ENCODE measurements at places on chromosomes 7 and 10.

- DNase-seq = no peak
Observed at GRCh38 chr7:108033776-108034497, 31.0 kb upstream of the LAMB1 start.

DNA sequence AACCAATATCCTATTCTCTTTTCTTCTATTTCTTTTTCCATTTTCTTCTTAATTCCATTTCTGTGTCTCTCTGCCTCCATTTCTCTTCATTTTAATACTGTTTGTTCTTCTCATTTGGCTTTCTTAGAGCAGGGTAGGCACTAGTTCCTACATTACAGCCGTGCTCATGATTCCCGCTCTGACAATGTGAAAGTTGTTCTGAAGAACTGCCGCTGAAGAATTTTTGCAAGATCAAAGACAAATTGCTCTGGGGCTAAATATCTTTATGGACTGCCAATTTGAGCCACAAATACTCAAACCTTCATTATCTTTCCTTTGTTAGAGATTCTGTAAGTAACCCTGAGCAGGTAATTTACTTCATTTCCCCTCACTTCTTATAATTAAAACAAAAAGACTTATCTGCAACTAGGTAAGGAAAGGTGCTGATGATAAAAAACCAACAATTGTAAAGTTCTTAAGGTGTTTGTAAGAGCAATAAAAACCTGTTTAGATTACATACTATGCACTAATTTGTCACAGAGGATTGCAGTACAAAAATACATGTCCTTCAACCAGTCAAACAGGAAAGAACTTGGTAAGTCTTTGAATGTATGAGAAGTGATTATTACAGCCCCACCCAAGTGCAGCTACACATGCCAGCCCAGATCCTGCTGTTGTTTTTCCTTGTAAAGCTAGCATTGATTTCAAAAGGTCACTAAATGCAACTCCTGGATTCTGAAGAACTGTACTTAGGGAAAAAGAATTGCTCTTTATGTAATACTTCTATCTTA lies 127.5 kb downstream of the COL28A1 start:
- DNase-seq = no peak

GRCh38 chr7:102934239-102934638 lies 21.4 kb downstream of the LRRC17 start:
- DNase-seq = no peak

GRCh38 chr7:116230191-116231005 lies 20.1 kb downstream of the TES start:
- DNase-seq = no peak

DNA sequence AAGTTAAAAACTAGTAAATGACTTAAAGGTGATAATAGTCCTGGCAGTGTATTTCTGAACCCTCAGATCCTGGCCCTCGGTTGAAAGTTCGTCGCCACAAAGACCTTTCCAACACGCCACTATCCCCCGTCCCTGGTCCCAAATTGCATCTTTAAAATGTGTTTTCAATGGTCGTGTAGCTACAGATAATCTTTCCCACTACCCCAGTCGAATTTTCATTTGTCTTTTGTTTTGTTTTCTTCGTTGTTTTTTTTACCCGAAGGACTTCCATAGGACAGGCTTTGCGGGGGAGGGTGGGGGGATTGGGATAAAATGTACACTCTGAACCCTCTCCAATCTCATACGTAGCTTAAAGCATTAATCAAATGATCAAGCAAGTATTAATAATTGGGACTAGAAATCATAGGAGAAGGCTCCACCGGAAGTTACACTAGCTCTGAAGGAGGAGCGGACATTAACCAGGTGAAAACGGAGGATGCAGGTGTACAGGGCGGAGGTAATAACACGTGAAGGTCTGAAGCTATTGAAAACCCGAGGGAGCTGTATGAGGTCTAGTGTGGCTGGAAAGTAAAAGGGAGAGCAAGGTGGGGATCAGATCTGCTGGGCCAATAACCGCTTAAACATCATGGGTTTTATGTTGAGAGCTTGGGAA lies 32.8 kb upstream of the PHF14 start:
- DNase-seq = peak; percentile 36

DNA sequence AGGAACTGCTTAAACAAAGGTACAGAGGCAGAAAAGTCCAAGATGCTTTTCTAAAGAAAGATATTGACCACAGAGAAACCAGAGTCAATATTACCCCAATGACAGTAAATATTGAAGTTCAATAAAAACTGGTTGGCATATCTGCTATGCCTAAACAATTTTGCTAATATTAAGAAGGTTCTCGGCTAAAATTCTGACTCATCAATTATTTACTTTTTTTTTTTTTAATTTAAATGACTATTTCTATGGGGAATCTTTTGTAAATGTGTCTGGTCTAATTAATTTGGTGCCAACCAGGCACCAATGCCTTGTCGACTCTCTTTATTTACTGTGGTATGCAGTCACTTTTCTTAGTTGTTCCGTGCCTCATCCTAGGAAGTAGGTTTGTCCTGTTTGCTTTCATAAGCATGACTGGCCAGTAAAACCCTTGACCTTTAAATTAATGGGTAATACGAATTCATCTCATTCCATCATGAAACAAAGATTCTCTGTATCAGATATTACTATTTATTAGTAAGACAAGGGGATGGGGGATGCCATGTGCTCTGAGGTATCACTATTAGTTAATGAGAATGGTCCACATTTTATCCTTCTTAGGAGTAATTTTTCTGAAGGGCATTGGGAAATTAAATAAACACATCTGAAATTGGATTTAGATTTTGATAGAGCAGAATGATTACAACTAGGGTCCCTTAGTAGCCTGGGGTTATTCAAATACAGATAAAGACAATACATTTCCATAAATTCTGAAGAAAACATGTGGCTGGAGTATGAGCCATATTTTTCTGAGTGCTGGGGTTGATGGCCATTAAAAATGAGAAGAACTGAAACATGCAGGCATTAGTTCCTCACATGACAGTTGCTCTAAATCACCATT lies 154.4 kb downstream of the VTI1A start:
- DNase-seq = no peak

DNA sequence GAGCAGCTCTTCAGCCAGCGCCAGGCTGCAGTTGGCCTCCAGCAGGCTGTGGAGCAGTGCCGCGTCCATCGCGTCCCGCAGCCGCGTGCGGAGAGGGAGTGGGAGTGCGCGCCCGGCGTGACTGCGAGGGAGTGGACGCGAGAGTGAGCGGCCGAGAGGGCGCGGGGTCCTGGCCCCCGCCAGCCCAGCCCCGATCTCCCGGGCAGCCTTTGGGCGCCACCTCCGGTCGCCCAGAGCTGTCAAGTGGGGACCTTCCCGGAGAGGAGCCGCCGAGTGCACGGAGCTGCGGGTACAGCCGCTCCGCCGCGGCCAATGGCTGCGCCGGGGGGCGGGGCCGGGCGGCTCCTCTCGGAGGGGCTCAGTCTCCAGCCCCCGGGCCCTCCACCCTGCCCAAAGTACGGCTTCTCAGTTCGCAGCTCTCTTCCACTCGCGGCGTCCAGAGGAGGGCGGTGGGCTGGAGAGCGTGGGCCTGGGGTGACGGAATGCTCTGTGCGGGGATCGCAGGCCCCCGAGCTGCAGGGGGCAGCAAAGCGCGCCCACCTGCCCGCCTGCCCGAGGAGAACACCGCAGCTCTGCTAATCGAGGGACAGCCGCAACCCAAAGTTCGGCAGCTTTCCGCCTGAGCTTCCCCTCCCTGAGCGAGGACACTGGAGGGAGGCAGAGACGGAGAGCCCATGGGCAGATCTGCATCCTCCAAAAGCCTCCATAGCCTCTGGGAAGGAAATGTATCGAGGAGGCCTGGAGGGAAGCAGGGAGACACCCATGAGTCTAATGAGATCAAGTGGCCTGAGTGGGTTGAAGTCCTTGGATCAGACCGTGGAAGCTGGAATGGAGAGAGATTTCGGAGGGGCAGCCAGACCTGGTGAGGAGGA lies at the start of gene CRHR2:
TSS of gene CRHR2 (minus strand) at position 245 of the 872 bp plus-strand sequence. CDS start at position 69, 176 bp downstream.
- DNase-seq = peak; percentile 14

GRCh38 chr10:107806026-107806425 lies 641.5 kb upstream of the SORCS1 start:
- DNase-seq = no peak

GRCh38 chr10:63204667-63205391 lies 71.7 kb downstream of the NRBF2 start:
- no peak for DNase-seq

- no peak for DNase-seq
Observed at GRCh38 chr10:84511106-84511505, 182.7 kb downstream of the CCSER2 start.

DNA sequence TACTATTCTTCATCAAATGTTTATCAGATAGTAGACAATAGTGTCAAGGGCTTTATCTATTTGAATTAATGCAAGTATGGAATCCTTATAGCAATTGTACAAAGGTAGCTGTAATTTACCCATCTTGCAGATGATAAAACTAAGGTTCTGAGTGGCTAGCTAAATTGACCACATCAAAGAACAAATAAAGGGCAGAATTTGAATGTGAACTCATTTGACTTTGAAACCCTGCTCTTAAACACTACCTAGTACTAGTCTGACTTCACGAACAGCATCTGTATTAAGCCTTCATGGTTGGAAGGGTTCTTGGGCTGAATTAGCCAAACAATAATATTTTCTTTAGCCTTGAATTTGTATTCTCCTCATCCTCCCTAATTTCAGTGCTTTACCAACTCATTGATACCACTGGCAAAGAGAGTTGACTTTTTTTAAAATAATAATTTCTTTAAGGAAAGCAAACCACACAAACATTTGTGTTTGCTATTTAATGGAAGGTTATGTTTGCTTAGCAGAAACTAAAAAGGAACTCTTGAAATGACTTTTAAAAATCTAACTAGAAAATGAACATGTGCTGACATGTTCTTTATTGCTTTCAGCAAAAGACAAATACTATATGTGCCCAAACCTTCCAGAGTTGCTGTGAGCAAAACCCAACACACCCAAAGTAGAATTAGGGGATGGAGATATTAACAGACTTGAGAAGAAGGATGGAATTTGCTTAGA lies 322.6 kb downstream of the RNLS start:
- no peak for DNase-seq

DNA sequence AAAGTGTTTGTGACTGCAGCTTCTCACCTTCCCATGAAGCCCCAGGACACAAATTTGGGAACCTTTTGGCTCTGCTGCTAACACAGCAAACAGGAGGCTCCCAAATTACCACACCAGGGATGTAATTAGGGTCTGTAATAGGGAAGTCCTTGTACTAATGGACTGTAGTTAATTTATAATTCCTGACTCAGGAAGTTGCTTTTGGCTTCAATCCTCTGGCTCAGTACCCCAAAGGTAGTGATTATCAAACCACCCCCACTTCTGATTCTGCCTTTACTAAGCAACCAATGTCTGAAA lies 3.8 kb upstream of the MALSU1 start:
- no peak for DNase-seq

DNA sequence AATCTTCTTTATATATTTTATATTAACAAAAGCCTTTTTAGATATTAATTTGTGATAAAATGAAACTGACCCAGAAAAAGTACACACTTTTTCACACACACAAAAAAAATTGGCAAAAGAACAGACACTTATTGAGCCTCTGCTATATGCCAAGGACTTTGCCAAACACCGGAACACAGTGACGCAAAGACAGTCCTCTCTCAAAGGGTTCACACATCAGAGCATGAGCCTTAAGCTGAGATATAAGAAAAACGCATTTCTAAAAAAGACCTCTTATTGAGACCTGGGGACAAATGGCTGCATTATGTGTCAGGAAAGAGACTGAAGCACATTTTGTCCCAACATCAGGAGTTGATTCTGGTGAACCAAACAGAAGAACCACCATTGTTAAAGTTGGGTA lies 24.0 kb upstream of the ABCB4 start:
- DNase-seq = no peak

GRCh38 chr10:31830887-31831286 lies 97.7 kb downstream of the ARHGAP12 start:
- no peak for DNase-seq

DNA sequence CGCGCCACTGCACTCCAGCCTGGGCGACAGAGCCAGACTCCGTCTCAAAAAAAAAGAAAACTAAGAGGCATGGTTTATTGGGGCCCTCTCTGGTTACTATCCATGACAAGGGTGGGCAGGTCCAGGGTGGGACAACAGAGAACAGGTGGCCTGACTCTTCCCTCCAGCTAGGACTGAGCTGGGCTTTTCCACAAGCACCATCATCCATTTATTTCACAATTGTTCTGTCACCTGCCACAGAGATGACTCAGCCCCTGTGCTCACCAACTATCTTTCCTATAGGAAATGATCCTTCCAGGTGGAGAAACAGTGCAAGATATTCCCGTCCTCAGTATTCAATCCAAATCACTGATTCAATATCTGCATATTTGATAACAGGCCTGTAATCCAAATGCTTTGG lies 44.9 kb upstream of the MYL10 start:
- no peak for DNase-seq

DNA sequence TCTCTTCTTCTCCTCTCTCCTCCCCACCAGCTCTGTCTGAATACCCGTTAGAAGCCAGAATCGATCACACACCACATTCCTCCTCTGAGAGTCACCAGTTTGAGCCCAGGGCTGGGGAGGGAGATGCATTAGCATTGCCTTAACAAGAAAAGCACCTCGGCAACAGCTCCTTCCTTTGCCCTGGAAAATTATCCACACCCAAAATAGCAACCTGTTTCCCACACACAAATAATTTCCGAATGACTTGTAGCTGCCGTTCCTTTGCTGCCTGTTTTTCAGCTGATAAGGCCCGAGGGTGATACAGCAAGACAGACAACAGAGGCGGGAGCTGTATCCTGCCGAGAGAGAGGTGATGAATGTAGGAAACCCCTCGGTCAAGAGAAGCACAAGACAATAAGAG lies 91.3 kb downstream of the CPXM2 start:
- DNase-seq = no peak

DNA sequence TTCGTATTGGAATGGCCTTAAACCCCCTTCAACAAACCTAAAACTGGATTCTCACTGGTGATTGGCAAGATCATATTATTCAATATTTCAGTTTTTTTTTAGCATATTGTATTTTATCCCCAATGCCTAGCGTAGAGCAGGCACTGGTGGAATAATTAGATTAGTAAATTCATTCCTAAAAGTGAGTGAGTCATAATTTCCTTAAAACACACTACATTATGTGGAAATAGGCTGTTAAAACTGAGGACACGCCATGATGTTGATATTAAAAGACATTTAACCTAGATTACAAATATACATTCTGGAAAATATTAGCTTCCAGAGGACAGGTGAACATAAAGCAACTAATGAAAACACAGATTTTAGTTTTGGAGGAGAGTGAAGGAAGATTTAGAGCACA lies 463.9 kb downstream of the PARD3 start:
- DNase-seq = no peak

DNA sequence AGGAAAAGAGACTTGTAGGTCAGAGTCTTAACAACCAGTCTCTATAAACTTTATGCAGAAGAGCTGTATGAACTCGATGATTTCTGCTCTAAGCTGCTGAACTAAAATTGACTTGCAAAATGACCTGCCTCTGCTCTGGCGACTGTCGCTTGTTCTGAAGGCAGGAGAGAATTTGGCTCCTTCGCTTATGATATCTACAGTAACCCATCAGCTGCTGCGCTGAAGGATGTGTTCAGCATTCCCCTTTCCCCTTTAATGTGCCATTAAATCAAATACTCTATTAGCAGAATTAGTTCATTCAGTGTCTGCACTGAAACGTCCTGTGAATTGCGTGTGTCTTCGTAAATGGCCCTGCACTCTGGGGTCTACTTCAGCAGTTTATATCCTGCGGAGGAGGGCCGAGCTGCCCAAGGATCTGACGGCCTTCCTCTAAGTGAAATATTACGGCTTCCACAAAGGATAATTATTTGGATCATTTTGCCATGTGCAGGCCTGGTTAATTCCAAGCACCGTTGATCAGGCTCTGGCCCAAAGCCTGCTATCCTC lies 254.9 kb downstream of the SNX10 start:
- no peak for DNase-seq

All from COR-L47 (cell line).